Astrocyte (in vitro differentiated cells and primary cell): ENCODE measurements at places on chromosomes 6 and 20. TPM values are rescaled to one million over a fixed set of nuclear protein-coding genes. Genes with fewer than 3 reads are reported as not detected.

Gene PPIL4
- total RNA-seq: 39.2 TPM in 2 replicates

DNA sequence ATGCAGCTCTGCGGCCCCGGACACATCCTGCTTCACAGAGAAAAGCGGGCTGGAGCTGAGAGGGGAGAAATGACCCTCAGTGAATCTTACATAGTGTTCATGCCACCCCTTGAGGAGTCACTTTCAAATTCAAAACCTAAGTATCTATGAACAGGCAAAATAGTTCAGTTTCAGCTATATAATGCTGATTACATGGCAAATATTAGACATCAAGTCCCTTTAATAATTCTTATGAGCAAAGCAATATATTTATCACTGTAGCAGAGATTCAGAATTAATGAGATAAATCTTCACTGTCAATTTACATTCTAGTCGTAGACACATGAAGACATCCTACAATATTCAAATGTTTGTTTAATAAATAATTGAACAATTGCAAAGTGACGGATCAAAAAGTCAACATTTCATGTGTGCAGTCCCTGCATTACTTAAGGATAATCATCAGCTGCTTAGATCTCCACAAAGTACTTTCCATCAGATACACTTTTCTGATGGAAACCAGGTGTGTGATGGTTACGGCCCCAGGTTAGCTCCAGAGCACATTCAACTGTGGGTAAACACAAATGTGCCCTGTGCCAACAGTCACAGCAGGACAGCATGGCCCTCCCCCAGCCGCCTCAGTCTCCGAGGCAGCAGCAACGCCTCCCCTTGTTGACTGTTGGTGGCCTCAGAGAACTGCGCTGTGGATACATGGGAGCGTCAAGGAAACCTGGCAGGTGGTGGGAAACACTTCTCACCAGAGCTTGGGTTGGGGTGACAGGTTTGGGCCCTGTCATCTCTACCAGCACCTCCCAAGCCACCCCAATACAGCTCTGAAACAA lies 787 bp upstream of the PRR18 start:
- peaks cover 7% of the 10 kb centered on the region for H3K4me1 ChIP-seq
- H3K27ac ChIP-seq: no peak overlapping the region
- H3K27me3 ChIP-seq: peaks cover 38% of the 10 kb centered on the region
- no peak overlapping the region for H3K4me3 ChIP-seq
- DNase-seq: no peak

DNA sequence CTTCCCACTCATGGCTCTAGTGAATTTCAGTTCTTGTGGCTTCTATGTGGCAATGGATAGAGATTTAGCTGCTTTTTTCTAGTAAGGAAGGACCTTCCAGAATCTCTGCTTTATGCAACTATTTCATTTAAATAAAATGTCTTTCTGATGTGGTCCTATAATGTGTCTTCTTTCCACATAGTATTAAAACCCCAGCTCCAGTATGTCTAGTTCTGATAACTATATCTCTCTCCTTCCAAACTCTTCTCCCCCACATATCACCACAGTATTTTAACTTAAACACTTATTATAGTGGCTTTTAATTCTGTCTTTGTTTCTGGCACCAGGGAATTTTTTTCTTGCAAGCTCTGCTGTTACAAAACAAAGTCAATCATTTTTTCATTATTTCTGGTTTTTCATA lies 40.6 kb upstream of the SUMO4 start:
- no peak for DNase-seq
- no peak overlapping the region for H3K27ac ChIP-seq
- no peaks in the 10 kb centered on the region for H3K36me3 ChIP-seq

Gene PHF10
- total RNA-seq: 28.6 and 30.9 TPM in 2 replicates

- peaks cover 2% of the 10 kb centered on the region for H3K27me3 ChIP-seq
- peak; percentile 31 for DNase-seq
- peaks cover 6% of the 10 kb centered on the region for H3K4me1 ChIP-seq
- no peak overlapping the region for H3K27ac ChIP-seq
Measured at GRCh38 chr6:156652231-156652750, 124.9 kb upstream of the ARID1B start.

Gene TFAP2A
- 2.1 and 6.6 TPM in 2 replicates for total RNA-seq

- H3K27ac ChIP-seq: no peak overlapping the region
- no peak for DNase-seq
- no peaks in the 10 kb centered on the region for H3K27me3 ChIP-seq
Measured at GRCh38 chr20:48754292-48754691, 73.5 kb downstream of the PREX1 start.

DNA sequence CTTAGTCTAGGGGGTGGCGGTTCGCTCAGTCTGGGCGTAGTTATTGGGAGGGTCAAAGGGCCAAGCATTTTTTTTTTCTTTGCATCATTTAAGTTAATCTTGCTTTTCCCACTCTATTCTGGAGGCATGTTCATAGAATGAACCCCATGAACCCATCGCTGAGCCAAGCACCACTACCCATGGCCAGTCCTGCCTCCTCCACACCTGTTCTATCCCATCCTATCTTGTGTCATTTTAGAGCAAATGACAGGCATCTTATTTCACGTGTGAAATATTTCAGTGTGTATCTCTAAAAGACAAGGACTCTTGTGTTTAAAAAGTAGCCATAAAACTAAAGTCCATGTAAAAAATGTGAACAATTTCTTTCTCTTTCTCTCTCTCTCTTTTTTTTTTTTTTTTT lies 13.9 kb downstream of the SRC start:
- DNase-seq: no peak
- H3K4me1 ChIP-seq: no peaks in the 10 kb centered on the region
- no peak overlapping the region for H3K27ac ChIP-seq

Gene BEND3
- 3.7 and 4.4 TPM in 2 replicates for total RNA-seq

DNA sequence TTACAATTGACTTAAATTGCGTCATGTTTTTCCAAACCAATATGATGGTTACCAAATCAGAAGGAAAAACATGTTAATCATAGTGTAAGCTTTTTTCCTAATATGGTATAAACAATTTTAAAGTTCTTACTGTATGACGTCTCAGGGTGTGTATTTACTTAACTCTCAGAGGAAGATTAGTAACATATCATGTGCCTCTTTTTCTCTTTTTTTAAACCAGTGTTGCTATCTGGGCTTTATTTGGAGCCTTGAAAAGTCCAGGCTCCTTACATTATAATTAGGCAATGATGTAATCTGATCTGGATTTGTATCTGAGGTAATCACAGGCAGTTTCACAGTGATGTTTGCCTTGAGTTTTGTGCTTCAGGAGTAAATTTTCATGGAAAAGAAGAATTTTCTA lies 20.4 kb upstream of the RAB23 start:
- no peaks in the 10 kb centered on the region for H3K36me3 ChIP-seq
- H3K27me3 ChIP-seq: no peaks in the 10 kb centered on the region
- no peak overlapping the region for H3K4me3 ChIP-seq

- H3K4me3 ChIP-seq: no peak overlapping the region
- no peak for DNase-seq
- H3K27me3 ChIP-seq: no peaks in the 10 kb centered on the region
- no peak overlapping the region for H3K27ac ChIP-seq
Measured at GRCh38 chr6:151005896-151006632, 140.6 kb downstream of the MTHFD1L start.

Gene SIRPD
- not detected in 2 replicates for total RNA-seq

DNA sequence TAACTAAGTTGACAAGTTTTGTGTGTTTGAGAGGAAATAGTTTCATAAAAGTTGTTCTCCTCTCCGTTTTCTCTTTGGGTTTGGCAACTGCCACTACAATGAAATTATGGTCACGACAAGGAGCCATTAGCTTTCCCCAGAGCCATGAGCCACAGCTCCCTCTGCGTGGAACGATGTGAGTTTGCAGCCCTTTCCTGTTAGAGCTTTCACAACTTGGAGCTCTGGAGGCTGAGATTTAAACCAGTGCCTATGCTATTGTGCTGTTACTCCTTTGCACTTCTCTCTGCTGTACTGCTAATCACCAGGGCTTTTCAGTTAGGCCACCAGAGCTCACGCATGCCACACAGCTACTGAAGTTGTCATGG lies 29.3 kb upstream of the TXNDC5 start:
- no peak overlapping the region for H3K27ac ChIP-seq
- no peaks in the 10 kb centered on the region for H3K4me1 ChIP-seq
- no peaks in the 10 kb centered on the region for H3K36me3 ChIP-seq
- no peak overlapping the region for H3K4me3 ChIP-seq
- H3K27me3 ChIP-seq: peaks cover 4% of the 10 kb centered on the region

Gene PSMB9
- 34.1 and 42.8 TPM in 2 replicates for total RNA-seq

Gene SLC22A3
- total RNA-seq: 0.57 and 0.89 TPM in 2 replicates

- H3K36me3 ChIP-seq: no peaks in the 10 kb centered on the region
- H3K27ac ChIP-seq: no peak overlapping the region
- peaks cover 4% of the 10 kb centered on the region for H3K4me1 ChIP-seq
Measured at GRCh38 chr6:130500693-130501092, 134.9 kb downstream of the TMEM200A start.

- peak overlapping the region; percentile 96 for H3K27ac ChIP-seq
- DNase-seq: peak; percentile 43
- H3K27me3 ChIP-seq: no peaks in the 10 kb centered on the region
- H3K4me3 ChIP-seq: no peak overlapping the region
Measured at GRCh38 chr6:113363048-113363798, 493.9 kb upstream of the MARCKS start.

Gene PRR18
- total RNA-seq: 0.14 TPM in 1 of 2 replicates, not detected in the other

Gene EYA4
- total RNA-seq: 1.3 and 1.6 TPM in 2 replicates

Gene OPN5
- total RNA-seq: not detected in 2 replicates

DNA sequence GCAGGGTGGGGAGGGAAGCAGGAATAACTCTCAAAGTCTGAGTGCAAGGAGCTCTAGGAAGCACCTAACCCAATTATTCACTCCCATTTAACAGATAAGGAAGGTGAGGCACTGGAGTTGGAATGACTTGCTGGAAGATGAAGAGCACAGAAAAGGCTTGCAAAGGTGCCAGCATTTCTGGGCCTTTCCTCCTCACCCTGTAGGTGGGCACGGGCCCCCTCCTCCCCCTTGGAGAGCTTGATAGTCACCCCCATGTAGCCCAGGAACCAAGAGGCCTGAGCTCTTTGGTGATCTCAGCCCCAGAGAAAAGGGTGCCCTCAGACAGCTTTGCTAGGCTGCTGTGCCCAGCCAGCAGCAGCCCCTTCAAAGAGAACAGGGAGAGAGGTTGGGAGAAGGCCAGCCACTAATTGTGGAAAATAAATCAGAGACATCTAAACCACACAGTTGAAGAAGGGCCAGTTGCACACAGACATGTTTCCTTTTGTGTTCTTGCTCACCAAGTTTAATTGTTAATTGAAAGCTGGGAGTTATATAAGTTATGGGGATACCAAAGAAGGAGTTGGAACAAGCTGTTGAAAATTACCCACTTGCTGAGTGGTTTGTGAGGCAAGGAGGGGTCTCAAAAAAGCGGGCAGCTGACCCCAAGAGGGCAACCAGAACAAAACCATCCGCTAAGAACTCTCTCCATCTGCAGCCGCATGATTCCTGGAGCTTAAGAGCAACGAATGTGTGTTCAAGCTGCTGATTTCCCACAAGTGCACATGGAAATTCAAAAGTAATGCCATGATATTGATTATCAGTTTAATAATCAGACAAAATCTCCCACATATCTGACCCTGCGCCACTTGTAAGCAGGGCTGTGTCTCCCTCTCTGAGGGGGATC lies 77.0 kb downstream of the MRPL14 start:
- H3K27me3 ChIP-seq: no peaks in the 10 kb centered on the region
- peaks cover 63% of the 10 kb centered on the region for H3K4me1 ChIP-seq
- no peak overlapping the region for H3K27ac ChIP-seq
- peak; percentile 77 for DNase-seq
- no peak overlapping the region for H3K4me3 ChIP-seq
- no peaks in the 10 kb centered on the region for H3K36me3 ChIP-seq

DNA sequence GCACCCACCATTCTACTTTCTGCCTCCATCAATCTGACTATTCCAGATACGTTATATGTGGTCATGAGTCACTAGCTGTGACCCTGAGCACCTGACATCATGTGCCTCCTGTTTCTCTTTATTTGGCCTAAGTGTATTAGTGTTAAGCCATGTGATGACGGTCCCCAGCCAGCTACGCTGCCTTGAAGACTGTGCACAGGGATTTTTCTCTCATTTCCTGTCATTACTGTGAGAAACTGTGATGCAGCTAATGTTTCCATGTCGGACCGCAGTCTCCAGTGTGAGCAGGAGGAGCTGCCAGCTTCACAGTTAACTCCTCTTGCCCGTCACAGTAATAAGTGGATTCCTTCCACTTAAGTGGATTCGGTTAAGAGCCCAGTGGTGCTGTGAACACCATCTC lies 9.9 kb upstream of the SPATS1 start:
- no peak overlapping the region for H3K4me3 ChIP-seq
- no peaks in the 10 kb centered on the region for H3K4me1 ChIP-seq
- H3K36me3 ChIP-seq: no peaks in the 10 kb centered on the region
- H3K27me3 ChIP-seq: peaks cover 33% of the 10 kb centered on the region
- H3K27ac ChIP-seq: no peak overlapping the region
- DNase-seq: peak; percentile 27

DNA sequence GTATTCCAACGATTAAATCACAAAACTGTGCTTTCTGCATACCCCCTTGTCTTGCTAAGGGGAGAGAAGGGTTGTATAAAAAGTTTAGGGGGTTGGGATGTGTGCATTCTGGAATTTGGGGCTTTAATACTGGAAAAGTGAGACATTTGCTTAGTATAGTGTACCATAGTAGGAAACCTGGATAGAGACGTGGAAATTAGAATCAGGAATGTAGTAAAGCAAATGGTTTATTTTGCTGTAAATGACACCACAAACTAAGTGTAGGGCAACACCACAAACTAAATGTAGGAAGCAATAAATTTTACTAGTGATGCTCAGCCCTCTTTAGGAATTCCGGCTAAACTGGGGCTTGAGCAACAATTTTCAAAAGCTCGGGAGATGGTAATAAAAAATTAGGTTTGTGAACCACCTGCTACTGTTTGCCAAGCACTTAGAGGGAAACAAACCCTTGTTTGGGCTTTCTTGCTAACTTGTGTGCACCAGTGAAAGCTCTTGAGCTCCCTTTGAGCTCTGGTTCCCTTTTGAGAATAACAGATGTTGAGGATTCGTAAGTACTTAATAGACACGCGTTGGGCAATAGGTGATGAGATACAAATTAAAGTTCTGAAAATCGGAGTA lies 13.8 kb downstream of the BRD2 start:
- H3K4me1 ChIP-seq: peaks cover 8% of the 10 kb centered on the region
- peaks cover 57% of the 10 kb centered on the region for H3K36me3 ChIP-seq
- DNase-seq: no peak
- H3K4me3 ChIP-seq: no peak overlapping the region
- H3K27ac ChIP-seq: no peak overlapping the region
- H3K27me3 ChIP-seq: peaks cover under 1% of the 10 kb centered on the region

- H3K27ac ChIP-seq: no peak overlapping the region
- H3K4me3 ChIP-seq: no peak overlapping the region
- peaks cover 17% of the 10 kb centered on the region for H3K4me1 ChIP-seq
- H3K36me3 ChIP-seq: no peaks in the 10 kb centered on the region
- DNase-seq: no peak
- H3K27me3 ChIP-seq: no peaks in the 10 kb centered on the region
Measured at GRCh38 chr6:166361077-166361429, 18.7 kb upstream of the SFT2D1 start.

- H3K27ac ChIP-seq: peak overlapping the region; percentile 78
- H3K4me1 ChIP-seq: peaks cover 25% of the 10 kb centered on the region
Measured at GRCh38 chr6:14035071-14035847, 82.3 kb upstream of the CD83 start.

Gene TMEM63B
- total RNA-seq: 86.6 and 95.6 TPM in 2 replicates

Gene ZC3H12D
- 0.05 and 0.10 TPM in 2 replicates for total RNA-seq
